Esophagus squamous epithelium (tissue), 5 donors: ENCODE measurements at places on chromosomes 3 and 15.

- no peak for DNase-seq
Measured at GRCh38 chr3:159174715-159175692, 373.1 kb downstream of the MFSD1 start.

- DNase-seq: no peak
Measured at GRCh38 chr3:45225465-45226205, 452 bp downstream of the TMEM158 start.

- DNase-seq: no peak
Measured at GRCh38 chr3:141346839-141347238, 21.5 kb upstream of the ZBTB38 start.

DNA sequence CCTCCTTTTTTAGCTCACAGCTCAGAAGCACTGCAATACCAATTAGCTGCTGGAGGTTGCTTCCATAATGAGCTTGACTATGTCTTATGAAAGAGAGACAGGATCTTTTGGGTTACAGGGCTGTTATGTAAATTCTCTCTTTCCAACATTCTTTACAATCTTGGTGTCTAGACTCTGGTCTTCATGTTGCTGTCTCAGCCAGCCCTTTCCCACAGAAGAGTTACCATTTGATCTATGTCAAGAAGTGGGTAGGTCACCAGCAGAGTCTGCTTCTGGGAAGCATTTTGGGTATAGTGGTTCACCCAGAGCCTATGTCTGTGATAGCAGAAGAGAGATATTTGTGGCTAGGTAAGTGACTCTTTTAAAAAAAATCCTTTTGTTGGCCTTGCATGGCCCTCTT lies 234.5 kb downstream of the SATB1 start:
- DNase-seq: no peak

DNA sequence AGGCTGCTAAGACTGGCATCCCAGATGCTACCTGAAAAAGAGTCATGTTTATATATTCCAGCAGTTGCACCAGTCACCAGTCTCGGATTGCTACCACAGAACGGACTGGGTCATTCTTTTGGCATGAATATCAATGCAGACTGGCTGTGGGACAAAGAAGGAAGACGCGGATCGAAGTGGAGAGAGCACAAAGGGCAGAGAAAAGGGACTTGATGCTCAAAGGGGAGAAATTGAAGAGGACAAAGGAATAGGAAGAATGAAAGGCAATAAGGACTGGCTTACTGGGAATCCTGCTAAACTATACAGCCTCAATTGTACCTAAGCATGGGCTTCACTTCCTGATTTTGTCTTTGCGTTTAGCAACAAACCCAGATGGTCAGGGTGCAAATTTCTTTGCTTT lies 15.3 kb upstream of the DIS3L start:
- no peak for DNase-seq

DNA sequence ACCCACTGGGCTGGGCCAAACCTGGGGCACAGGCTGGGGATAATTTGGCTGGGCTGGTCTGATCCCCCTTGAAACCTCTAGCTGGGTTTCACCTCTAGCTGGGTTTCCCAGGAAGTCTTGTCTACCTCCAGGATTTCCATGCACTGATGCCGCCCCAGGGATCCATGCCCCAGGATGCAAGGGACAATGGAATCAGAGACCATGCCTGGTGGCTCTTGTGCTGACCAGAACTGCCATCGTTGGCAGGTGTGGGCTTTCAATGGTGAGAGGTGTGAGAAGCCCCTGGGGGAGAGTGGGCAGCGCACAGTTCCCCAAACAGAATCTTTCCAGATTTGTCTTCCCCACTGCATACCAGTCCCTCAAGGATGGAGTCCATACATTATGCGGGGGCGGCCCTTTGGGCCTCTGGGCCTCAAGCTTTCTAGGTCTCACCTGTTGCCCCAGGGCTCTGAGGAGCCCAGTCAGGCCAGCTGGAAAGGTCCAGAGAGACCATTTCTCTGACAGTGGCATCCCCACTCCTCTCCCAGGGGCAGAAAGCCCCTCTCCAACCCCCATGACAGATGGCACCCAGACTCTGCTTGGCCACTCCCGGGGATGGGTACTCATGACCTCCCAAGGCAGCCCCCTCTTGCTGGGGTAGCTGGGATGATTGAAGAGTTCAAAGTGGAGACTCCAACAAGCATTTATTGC lies 35.4 kb downstream of the EPHB3 start:
- no peak for DNase-seq

DNA sequence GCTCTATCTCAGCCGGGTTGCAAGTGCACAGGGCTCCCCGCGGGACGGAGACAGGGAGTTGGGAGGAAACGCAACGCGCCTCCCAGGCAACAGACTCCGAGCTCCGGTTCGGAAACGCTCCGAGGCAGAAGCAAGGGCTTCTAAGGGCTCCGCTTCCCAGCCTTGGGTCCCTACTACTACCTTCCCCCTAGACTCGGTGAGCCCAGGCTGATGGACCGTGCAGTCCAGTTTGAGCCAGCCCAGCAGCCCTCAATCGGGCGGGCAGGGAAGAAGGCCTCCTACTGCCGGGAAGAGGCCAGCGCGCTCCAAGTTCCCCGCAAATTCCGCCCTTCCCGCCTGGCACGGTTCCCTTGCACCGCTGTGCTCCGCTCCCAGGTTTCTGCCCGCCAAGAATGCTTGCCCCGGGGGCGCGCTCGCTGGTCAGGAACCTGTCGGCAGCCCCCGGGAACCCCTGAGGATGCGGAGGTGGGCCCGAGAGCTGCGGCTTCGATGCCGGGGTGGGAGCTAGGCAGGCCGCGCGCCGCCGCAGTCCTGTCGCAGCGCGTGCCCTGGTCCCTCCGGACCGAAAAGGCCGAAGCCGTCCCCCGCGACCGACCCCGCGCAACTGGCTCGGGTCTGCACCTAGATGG lies 728 bp downstream of the TRANK1 start:
- DNase-seq: no peak

DNA sequence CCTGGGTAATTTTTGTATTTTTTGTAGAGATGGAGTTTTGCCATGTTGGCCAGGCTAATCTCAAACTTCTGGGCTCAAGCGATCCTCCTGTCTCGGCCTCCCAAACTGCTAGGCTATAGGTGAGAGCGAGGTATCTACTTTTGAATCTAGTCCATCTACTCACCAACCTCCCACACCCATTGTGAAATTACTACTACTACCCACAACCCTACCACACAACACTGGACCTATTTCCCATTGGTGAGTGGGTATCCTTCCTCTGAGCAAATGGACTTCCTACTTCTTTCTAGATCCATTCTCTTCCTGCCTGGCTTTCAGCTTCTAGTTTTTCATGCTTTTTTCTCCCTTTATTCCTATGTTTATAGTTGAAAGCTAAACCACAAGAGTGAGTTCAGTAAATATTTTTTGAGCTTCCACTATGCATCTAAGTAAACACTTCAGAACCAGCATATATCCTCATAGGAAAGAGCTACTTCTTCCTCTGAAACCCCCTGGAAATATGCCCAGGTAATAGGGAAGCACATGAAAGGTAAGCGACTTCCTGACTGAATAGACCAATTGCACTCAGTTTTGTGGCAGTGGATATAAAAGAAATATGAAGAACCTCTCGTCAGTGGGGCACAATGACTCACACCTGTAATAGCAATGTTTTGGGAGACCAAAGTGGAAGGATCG lies 39.1 kb downstream of the MYO1E start:
- no peak for DNase-seq

GRCh38 chr3:52174896-52175295 lies 20.7 kb upstream of the POC1A start:
- no peak for DNase-seq

- DNase-seq: no peak
Measured at GRCh38 chr15:83435782-83436181, 11.4 kb upstream of the SH3GL3 start.

GRCh38 chr3:103711670-103712069 lies 1276.9 kb downstream of the ZPLD1 start:
- DNase-seq: no peak

GRCh38 chr15:28100516-28101195 lies 1.5 kb upstream of the OCA2 start:
- no peak for DNase-seq

GRCh38 chr3:164832216-164832615 lies 246.1 kb downstream of the SI start:
- no peak for DNase-seq

- DNase-seq: no peak
Measured at GRCh38 chr15:73897441-73898261, 24.3 kb downstream of the TBC1D21 start.

DNA sequence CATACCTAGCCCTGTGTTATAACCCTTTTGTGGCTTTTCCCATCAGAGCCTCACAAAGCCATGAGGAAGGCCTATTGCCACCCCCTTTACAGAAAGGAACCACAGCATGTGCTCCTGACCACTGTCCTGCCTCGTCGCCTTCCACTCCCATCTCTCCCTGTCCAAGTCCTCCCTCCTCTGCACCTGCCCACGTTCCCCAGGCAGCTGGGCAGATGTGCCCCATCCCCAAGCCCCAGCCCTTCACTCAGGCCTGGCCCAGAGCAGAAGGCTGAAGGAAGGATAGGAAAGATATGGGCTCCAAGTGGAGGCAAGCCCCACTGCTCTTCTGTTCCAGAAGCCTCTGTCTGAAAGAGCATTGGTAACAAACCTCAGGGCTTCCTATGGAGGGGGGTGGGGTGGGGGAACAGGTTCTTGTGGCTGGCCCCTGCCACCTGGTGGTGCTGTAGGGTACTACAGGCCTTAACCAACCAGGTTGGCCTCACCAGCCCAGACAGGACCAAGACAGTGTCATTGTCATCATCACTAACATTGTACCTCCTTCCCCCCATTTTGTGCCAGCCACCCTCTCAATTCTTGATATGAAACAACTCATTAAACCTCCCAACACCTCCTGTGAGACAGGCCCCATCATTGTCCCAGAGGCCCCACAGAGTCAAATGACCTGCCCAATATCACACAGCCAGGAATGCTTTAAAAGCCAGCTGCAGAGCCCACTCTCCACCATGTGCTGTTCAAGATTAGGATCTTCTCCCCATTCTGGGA lies 10.0 kb downstream of the POC1A start:
- peak; percentile 24 for DNase-seq

DNA sequence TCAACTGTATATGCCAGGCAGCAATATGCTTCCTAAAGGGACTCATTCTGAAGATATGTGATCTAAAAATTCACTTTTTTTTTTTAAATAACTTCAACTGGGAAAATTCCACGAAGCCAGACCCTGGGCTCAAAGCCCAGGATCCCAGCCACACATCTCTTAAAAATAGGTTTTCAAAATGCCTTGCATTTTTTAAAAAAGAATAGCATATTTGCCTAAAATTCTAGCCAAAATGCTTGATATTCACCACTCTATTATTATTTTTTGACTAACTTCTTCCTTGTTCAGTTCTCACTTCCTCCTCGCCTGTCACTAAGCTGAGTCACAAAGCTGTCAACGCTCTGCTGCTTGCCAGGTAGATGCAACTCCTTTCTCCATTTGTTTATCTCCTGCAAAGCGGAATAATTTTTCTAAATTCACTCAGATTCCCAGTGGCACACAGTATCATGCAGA lies 28.0 kb upstream of the VGLL4 start:
- DNase-seq: no peak

- no peak for DNase-seq
Measured at GRCh38 chr15:50051811-50052419, 67.1 kb downstream of the ATP8B4 start.

DNA sequence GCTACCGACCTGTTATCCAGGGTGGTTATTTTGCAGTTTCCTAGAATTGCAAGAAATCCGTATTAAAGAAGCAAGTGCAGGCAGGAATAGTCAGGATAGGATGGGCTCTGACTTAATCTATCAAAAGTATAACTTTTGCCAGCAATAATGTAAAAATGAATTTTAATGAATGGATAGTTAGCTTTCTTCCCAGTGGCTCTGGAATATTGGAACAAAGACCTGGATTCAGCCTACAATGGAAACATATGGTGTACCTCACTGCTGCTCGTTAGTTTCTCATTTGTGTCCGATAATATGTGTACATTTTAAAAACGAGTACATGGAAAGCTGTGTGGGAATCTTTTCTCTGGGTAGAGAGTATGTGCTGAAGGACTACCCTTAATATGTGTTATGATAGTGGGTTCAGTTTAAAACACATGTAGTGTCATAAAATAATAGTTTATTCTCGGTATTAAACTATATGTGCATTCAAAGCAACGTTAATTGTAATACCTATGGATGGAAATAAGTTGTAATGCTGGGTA lies 805 bp downstream of the SERPINI1 start:
- DNase-seq: no peak

GRCh38 chr3:126617571-126617970 lies 37.4 kb downstream of the TXNRD3 start:
- no peak for DNase-seq

GRCh38 chr15:54979964-54980363 lies 216.8 kb downstream of the RSL24D1 start:
- no peak for DNase-seq

DNA sequence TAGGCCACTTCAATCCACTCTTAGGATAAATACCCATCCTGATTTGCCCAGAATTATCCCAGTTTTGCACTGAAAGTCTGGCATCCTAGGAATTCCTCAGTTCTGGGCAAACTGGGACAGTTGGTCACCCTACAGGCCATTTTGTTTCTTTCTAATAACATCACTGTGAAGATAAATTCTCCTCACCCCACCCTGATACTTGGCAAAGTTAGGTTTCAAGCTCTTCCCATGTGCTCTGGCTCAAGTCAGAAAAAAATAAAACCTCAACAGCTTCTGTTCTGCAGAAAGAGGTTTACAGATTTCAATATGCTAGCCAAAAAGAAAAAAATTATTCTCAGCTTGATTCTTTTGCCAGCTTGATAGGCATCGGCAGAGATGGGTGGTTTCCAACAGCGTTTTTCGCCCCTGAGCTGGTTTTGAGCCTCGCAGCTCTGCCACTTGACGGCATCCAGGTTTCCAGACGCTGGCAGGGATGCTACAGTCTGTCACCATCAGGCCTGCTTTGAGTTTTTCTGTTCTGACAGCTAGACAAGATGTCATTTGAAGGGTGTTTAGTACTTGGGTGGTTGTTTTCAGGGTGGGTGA lies 171.4 kb downstream of the SSR3 start:
- DNase-seq: no peak

DNA sequence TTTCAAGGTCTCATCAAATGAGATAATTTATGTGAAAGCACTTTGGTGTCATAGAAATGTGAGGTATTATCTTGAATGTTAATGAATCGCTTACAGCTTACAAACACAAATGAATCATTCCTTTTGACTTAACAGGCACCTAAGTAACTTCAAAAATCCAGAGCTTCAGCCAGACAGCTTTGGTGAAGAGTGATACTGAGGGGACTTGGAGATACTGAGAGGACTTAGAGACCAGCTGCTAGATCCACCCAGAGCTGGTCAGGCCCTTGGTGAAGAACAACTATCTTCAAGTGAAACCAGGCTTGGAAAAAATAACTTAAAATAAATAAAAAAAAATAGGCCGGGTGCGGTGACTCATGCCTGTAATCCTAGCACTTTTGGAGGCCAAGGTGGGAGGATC lies 16.2 kb upstream of the ZFYVE19 start:
- DNase-seq: no peak

- no peak for DNase-seq
Measured at GRCh38 chr3:158748237-158748828, 16.1 kb upstream of the RARRES1 start.

DNA sequence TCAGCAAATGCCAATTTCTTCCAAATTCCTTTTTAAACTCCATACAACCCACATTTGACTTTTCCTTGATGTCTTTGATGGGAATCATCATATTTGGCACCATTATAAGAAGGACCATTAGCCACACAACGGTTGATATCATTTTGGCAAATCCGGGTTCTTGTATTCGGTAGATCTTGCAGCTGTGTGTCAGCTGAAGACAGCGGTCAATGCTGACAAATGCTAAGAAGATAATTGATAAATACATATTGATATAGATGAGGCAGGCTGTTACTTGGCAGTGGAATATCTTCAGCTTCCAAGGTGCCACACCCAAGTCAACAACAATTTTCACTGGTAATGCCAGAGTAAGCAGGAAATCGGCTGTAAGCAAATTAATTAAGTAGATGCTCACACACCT lies 4.2 kb downstream of the GPR171 start:
- DNase-seq: no peak

- DNase-seq: no peak
Measured at GRCh38 chr3:134307425-134307824, 56.8 kb upstream of the RYK start.
